ENCODE measurements at places on chromosomes 1 and 21.

GRCh38 chr1:22582661-22583635 is 19.7 kb downstream of the EPHA8 start:
- no peak for DNase-seq

GRCh38 chr1:160708118-160708517 is 3.5 kb downstream of the CD48 start:
- DNase-seq, result no peak

DNA sequence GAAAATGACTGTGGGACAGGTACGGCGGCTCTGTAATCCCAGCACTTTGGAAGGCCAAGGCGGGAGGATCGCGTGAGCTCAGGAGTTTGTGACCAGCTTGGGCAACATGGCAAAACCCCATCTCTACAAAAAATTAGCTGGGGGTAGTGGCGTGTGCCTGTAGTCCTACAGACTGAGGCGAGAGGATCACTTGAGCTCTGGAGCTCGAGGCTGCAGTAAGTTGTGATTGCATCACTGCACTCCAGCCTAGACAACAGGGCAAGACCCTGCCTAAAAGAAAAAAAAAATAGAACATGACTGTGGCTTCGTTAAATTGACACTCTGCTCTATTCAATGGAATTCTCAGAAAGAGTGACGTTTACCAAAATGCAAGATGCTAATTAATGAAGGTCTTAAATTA is 3.9 kb upstream of the DBT start:
- DNase-seq, result no peak

GRCh38 chr1:98371764-98372163 is 289.8 kb upstream of the SNX7 start:
- no peak for DNase-seq

DNA sequence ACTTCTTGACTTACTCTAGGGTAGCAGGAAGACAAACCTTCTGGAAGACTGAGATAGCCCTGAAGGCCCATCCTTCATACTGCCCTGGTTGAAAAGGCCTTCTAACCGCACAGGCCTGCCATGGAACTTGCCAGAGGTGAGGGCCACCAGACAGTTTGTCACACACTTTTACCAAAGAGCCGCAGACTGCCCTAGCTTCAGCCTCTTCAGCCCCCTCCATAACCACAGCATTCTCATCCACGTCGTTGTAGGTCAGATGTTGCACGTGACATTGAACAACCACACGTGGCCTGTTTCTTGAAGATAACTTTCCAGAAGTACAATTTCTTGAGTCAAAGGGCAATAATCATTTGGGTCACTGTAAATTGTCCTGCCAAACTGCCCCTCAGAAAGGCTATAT is 18.9 kb downstream of the ZNF362 start:
- DNase-seq, result no peak

DNA sequence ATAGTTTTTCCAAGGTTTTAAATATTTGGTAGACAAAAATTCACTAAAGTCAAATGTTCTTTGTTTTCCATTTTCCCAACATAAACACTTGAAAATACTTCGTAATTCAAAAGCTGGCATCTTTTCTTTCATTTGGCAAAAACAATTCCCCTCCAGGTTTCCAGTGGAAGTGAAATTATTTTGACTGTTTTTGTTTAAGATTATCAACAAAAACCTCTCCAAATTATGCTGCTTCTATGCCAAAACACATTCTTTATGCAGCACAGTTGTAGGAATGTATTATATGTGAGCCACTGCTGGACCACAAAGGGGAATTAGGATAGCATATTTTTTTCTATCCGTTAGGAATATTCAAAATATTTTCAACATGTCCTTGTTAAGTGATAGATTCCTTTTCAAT is 44.1 kb downstream of the SLC5A9 start:
- DNase-seq, result no peak

Data from stimulated activated CD8-positive, alpha-beta memory T cell treated with anti-CD3 and anti-CD28 coated beads, Interleukin-7, amount 100 ng/mL, for 24 hours (primary cell).